ENCODE measurements at places on chromosomes 16 and 17.

GRCh38 chr16:2715064-2715463 lies 5.0 kb downstream of the PRSS27 start:
- DNase-seq, result no peak

DNA sequence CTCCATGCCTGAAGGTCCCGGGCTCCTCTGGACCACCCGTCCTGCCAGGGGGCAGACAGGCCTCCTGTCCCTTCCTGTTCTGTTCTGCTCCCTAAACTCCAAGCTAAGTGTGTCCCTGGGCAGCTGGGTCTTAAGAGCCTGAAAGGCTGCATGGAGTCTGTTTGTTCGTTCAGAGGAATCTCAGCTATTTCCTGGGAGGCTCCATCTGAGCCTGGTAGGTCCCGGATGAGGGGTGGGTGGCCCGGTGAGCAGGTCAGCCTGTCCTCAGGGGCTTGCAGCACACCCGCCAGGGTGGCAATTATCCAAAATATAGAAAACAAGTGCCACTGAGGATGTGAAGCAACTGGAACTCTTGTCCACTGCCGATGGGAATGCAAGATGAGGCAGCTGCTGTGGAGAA lies 12.6 kb downstream of the ACTG1 start:
- no peak for DNase-seq

DNA sequence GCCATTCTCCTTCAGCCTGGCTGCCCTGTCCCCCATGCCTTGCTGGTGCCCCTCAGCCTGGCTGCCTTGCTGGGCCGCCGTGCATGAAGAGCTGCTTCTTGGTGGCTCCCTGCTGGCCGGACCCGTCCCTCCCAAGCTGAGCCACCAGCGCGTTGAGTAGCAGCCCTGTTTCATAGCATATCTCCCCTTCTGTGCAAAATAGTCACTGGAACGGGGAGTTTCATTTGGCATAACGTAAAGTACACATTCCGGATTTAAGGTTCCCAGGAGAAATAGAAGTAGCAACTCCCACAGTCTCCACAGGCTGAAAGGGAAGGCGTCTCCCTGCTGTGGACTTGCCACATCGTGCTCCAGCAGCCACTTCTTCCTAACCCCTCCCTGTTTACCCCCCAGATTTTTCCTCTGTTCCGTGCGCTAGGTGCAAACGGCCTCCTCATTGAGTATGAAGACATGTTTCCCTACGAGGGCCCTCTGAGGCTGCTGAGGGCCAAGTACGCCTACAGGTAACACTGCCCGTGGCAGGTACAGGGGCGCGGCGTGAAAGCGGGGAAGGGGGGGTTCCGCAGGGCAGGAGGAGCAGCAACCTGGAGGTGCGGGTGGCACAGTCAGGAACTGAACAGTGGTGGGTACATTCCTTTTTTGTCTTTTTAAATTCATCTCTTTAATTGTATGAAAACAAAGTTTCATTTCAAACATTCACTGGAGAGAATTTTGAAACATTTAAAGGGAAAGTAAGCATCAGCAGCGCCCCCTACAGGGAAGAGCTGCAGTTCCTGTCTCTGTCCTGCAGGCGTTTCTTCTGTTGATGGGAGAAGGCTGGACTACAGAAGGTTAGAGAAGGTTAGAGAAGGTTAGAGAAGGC lies 5.8 kb upstream of the OGFOD3 start:
- DNase-seq, result peak; percentile 18

DNA sequence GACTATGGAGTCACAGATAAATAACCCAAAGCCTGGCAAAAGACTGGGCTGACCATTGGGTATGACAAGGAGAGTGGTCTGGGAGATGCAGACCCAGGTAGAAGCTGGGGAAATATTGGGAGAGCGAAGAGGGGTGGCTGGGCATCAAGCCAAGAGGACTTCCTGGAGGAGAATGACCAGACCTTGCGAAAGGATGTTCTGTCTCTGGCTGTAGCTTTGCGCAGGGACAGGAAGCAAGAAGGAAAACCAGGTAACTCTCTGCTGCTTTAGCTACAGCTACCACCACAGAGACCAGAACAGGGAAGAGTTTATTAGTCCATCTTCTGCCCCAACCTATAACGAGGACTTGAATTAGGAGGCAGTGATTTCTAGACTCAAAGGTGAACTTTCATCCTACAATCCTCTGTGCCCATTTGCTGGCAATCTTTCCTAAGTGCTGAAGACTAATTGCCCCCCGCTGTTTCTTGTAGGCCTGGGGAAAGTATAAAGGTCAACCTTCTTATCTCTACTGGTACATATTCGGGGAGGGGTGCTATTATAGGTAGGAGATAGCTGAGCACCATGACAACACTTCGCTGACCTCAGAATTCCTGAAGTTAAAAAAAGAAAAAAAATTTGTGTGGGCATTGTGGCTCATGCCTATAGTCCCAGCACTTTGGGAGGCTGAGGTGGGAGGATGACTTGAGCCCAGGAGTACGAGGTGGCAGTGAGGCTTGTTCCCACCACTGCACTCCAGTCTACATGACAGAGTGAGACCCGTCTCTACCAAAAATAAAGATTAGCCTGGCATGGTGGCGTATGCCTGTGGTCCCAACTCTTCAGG lies 19.1 kb upstream of the KIFC3 start:
- DNase-seq, result no peak

DNA sequence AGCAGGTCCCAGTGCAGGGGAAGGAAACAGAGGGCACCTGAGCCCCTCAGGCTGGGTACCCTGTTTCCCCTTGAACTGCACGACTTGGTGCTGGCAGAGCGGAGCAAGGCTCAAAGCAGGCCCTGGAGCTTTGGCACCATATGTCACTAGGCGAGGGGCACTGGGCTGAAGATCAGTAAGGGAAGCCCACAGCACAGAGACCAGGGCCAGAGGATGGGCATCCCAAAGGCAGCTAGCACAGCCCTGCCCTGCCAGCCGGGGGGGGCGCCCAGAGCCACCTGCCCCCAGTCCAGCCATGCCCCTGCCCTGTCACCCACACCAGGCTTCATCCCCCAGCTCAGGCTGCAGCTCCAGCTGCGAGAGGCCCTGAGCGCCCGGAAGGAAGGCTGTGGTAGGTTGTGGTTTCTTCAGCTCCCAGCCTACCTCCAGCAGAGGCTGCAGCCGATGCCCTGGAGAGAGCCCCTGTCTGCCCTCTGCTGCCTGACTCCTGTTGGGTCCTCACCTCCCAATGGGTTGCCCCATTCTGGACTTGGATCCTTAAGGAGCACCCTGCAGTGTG lies 10.9 kb downstream of the NHERF1 start:
- no peak for DNase-seq

GRCh38 chr16:70163596-70163995 lies 10.0 kb upstream of the CLEC18C start:
- DNase-seq, result no peak

DNA sequence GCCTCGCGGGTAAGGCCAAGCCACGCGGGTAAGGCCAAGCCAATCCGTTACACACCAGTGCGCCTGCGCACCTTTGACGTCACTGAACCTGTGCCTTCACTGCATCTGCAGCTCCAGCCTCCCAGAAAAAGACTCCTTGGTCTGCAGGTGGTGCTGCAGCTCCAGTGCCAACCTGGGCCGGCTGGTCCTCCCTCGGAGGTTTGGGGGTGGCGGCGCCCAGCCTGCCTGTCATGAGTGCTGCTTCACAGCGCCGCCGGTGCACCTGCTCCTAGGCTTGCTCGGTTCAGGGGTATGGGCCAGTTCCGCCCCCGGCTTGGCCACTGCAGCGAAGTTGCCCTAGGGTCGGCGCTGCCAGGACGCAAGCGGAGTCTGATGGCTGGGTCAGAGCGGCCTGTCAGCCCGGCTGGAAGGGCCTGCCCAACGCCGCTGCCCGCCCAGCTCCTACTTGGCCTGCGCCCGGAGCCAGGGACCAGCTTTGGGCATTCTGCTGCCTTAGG lies 146.6 kb downstream of the USP22 start:
- DNase-seq, result no peak

GRCh38 chr17:79027925-79028491 lies 4.0 kb downstream of the C1QTNF1 start:
- DNase-seq, result no peak

DNA sequence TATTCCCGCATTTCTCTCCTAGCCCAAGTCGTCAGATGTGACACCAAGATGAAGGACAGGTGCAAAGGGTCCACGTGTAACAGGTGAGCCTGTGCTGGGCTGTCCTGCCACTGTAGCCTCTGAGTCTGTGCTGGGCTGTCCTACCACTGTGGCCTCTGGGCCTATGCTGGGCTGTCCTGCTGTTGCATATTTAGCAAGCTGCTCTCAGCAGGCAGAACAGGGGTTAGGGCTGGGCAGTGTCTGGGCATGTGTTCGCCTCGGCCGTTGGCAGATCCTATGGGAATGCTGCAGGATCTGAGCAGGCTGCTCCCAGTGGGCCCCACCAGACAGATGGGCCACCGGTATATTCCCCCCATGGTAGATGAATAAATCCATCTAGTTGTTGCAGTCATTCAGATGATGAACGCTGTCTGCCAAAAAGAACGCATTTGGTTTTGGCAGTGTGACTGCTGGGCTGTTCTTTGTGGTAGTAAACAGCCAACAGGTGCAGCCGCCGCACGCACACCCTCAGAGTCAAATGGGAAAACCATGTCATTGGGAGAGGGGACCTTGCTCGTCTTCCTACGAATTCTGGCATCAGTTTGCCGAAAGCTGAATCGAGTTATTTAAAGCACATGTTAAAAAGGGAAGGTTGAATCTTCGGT lies 49.2 kb downstream of the CRISPLD2 start:
- no peak for DNase-seq

- no peak for DNase-seq
Observed at GRCh38 chr17:149897-150584, 12.7 kb downstream of the SCGB1C2 start.

DNA sequence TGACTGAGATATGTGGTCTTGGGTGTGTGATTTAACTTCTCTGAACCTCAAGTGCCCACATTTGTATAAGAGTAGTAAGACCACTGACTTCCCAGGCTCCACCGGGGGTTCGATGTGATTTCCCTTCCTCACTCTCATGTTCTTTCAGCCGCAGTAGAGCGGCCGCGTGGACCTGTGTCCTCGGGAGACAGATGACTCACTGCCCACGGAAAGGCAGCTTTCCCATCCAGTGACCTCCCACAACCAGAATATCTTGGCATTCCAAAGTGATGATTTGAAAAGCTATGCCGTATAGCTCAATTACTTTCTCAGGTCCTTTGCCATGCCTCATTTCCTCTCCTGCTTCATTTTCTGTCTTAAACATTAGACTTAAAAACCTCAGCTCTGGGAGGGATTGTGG lies 73.6 kb downstream of the IL21R start:
- DNase-seq, result no peak

- no peak for DNase-seq
Observed at GRCh38 chr17:69048634-69049033, 12.1 kb downstream of the ABCA9 start.

DNA sequence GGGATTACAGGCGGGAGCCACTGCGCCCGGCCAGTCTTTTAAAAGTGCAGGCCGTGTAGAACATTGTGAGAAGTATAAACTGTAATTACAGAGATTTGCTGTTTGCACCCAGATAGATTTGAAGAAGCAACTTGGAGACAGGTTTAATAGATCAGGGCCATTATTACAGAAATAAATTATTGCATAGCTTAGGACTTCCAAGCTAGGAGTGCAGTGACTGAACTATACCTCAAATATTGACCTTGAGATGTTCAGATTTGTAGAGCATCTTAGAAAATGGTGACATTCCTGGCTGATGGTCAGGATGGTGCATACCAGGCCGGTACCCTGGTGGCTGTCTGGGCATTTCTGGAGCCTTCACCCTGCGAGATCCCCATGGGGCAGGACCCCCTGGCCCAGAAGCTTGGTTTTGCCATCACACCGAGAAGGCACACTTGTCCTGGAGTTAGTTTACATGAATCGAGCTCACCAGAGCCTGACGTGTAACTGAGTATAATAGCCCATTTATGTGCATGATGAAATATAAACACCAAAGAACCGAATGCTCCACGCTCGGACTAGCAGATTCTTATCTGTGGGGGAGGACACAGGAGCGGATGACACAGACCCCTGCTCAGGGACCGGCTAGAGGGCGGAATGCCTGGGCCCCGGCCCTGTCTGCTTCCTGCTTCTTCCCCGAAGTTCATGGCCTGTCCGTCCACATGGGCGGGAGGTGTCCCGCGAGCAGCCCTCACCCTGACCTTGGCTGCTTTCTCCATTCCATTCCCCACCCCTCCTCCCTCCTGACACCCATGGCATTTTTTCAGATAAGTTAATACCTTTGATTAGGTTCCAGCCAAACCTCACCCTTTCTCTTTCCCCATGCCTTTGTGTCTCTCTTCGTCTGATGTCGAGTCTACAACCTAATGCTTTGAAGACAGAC lies 32.1 kb downstream of the CCDC40 start:
- no peak for DNase-seq

GRCh38 chr17:42779936-42780850 lies at the start of gene WNK4:
WNK4 (plus strand) TSS chr17:42780610; CDS start chr17:42780699, 89 bp downstream.
- no peak for DNase-seq

DNA sequence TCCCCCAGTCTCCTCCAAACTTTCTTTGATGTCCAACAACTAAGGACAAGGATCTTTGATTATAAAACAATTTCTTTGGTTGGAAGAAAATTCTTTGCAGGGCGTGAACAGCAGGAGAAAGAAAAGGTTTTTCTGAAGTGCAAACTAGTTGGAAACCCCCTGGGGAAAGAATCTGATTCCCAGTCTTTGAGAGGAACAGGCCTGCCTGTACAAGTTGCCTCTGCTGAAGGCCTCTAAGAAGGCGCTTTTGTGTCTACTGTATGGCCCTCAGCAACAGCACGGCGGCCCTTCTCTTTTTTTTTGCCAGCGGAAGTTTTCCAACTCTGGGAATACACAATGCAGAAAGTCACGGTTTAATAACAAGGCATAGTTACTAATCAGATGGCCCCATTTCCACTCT lies 14.0 kb downstream of the RNF43 start:
- no peak for DNase-seq

DNA sequence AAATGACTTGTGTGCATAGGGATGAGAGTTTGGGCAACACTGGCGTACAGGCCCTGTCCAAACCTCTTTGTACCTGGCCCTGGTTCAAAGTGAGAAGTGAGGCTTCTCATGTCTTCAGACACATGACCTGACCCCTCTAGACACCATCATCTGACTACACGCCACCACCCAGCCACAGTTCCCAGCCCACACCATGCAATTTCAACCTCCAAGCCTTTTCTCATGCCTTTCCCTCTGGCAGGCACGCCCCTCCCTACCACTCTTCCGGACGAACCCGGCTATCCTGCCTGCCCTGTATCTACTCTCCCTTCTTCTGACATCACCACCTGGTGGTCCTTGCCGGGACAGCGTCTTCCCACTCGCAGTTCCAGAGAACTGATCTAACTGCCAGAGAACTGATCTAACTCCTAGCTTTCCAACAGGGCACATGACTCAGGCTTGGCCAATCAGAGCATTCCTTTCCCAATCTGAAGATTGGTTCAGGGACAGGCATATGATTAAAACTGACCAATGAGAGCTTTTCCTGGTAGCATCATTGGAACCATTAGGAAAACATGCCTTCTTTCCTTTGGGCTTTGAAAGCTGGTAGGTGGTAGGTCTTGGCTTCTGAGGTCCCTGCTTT lies 27.1 kb upstream of the IL21R start:
- peak; percentile 31 for DNase-seq

GRCh38 chr16:50303041-50303604 lies 36.8 kb downstream of the ADCY7 start:
- DNase-seq, result no peak

- DNase-seq, result no peak
Observed at GRCh38 chr16:68731637-68732036, 5.5 kb upstream of the CDH1 start.
